ENCODE measurements at places on chromosomes 11 and 22.

GRCh38 chr22:31039393-31039792 lies 41.7 kb upstream of the SMTN start:
- no peak for DNase-seq

GRCh38 chr22:29377979-29378378 lies 10.4 kb downstream of the AP1B1 start:
- DNase-seq: no peak

DNA sequence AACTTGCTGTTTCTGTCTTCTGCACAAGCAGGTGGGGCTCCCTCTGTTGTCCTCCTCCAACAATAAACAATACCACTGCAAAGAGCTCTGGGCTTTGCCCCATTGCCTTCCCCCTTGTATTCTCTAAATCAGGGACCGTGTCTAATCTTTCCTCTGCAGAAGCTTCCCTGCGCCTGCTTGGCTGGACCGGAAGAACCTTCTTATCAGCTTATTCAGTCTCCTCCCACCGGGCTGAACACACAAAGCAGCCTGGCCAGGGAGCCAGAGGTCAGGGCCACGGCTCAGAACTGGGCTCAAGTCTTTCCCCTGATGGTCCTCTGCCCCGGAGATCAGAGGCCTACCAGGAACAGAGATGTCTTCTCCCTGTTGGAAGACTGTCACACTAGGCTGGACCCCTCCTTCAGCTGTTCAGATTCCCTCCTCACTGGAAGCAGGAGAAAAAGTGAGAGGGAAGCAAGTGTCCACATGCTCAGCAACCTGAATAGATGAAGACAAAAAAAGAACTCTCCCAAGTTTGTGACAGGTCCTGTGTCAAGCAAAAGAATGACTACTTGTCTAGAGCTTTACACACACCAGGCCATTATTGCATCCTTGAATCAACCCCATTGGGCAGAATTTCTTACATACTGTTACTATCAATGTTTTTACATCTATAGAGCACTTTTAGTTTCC lies 63.7 kb downstream of the RAB30 start:
- peak; percentile 30 for DNase-seq

DNA sequence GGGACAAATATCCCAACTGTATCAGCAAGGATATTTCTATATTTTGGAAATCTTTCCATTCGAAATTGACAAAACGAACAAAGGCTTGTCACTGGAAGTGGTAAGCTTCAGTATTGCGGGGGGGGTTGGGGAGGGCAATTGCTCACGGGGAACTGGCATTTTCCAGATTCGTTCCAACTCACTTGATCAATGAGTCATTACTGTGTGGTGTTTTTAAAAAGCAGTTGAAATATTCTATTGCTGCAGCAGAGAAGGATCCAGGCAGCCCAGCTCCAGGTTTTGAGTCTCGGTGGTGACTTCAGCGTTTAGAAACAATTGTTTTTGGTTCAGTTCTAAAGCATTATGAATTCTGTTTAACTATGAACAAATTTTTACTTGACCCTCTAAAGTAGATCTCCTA lies 33.8 kb upstream of the FBLN1 start:
- no peak for DNase-seq

DNA sequence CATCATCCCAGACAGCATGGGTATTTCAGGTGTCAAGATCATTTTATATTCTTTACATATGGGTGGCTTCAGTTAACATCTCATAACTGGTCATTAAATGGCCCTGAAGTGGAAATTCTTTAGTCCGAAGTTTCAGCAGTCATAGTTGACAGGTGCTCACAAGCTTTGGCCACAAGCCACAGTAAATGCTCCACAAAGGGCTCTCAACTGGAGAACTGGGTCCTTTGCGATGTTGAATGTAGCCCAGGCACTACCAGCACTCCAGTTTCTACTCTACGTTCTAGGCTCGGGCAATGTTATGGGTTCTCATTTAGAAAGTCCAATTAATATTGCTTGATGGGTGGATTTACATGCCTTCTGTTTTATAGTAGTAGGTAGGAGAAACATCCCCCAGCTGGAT lies 206.3 kb downstream of the CWF19L2 start:
- DNase-seq: no peak

GRCh38 chr11:57634311-57634710 lies 15.4 kb downstream of the YPEL4 start:
- no peak for DNase-seq

GRCh38 chr11:123251657-123252344 lies 56.8 kb upstream of the CLMP start:
- DNase-seq: no peak

GRCh38 chr11:5546457-5546856 lies 1.9 kb downstream of the OR52H1 start:
- DNase-seq: no peak

DNA sequence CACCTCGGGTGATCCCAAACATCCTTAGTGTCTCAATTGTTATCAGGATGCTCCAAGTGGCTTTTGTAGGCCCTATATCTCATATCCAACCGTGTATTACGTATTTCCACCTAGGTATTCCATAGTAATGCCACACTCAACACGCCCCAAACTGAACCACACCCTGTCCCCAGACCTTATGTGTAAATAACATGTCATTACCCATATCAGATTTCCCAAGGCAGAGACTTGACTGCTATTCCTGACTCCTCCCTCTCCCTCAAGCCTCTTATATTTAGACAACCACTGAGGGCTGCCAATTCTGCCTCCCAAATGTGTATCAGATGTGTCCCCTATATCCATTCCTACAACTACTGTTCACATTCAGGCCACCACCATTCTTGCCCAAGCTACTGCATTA lies 132.8 kb upstream of the NCAM1 start:
- DNase-seq: no peak

GRCh38 chr22:42719656-42720262 lies 911 bp downstream of the A4GALT start:
- peak; percentile 37 for DNase-seq

DNA sequence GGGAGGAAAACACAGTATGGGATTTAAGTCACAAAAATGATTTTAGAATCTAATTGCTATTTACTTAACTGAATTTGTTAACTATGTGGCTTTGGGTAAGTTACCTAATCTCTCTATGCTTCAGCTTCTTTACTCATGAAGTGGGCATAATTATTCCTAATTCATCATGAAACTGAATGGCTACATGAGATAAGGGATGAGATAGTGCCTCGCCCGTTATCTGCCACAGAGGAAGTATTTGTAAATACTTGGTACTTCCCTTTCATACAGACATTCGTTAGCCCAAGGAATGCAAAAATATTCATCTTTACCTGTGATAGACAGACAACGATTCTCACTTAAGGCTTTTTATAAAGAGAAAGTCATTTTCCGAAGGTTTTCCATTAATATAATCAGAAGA lies 221.2 kb upstream of the BLID start:
- no peak for DNase-seq
